ENCODE measurements at places on chromosomes 4 and X.

DNA sequence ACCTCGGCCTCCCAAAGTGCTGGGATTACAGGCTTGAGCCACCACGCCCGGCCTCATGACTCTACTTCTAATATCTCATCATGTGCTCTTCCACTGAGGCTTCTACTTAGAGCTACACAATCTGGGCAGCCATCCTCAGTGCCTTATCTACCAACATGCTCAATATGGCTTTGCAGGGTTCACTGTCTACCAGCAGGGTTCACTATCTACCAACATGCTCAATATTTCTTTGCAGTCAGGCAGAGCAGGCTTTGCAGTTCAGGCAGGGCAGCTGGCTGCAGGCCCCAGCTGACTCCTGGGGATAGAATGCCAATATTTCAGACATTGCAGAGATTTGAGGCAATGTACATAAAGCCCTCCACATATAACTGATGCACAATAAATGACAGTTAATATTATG lies 47.5 kb downstream of the PKD2 start:
- DNase-seq: no peak

GRCh38 chrX:13367950-13368349 lies 48.1 kb upstream of the ATXN3L start:
- DNase-seq: no peak

GRCh38 chr4:23981328-23981727 lies 91.5 kb upstream of the PPARGC1A start:
- DNase-seq: no peak

- no peak for DNase-seq
Measured at GRCh38 chrX:9257718-9258420, 207.0 kb upstream of the TBL1X start.

GRCh38 chrX:15496824-15497223 lies 3.7 kb upstream of the PIR start:
- DNase-seq: no peak

DNA sequence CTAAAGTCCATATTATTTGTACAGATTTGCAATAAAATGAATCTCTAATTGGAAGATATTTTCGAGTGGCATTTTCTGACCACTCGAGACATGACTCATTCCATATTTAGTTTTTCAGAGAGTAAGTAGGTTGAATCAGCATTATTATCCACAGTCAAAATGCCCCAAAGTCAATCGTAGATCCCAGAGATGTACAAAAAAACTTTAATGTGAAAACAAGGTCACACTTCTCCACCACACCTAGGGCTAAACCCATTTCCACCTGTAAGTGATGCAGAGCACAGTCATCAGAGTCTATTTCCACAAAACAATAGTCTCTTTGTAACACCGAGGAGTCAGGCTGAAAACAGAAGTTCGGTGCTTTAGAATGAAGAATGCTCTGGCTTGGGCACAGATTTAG lies 117.1 kb upstream of the TENM3 start:
- no peak for DNase-seq

DNA sequence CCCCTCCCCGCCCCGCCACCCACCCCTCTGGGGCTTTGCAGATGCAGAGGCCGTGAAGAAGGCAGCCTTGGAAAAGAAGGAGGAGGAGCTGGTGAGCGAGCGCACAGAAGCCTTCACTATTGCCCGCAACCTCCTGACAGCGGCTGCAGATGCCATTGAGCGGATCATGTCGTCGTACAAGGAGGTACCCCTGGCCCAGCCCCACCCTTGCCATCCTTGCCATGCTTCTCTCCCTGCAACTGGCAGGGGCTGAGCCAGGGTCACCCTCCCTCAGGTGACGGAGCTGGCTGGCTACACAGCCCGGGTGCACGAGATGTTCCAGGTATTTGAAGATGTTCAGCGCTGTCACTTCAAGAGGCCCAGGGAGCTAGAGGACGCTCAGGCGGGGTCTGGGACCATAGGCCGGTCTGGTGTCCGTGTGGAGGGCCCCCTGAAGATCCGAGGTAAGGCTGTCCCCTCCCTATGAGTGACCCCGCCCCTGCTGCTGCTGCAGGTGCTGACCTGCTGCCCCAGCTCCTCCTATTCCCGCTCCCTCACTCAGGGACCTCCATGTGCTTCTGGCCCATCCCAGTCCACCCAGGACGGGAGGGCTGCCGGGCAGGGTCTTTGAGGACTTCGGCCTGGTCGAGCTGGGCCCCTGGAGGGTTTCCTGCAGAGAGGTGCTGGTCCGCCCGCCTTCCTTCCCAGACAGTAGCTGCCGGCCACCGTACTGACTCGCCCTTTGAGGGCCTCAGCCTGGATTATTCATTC lies 11.6 kb downstream of the ABCD1 start:
- DNase-seq: no peak

- DNase-seq: no peak
Measured at GRCh38 chr4:187183826-187184225, 460.2 kb upstream of the FAT1 start.

GRCh38 chrX:23938690-23939089 lies 30.9 kb downstream of the CXorf58 start:
- DNase-seq: no peak

DNA sequence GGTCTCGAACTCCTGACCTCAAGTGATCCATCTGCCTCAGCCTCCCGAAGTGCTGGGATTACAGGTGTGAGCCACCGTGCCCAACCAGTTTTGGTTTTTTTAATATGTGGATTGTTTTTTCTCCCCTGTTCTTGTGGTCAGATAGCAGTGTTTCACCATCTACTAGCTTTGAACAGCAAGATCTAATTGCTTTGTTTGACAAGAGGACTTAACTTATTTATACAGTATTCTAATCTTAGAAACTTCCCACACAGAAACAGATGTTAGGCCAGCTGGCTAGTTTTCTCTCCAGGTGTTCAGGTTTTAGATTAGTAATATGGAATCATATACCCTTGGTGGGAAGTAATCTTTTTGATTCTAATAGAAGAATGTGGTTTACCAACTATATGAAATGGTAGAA lies 12.9 kb downstream of the ING2 start:
- no peak for DNase-seq

DNA sequence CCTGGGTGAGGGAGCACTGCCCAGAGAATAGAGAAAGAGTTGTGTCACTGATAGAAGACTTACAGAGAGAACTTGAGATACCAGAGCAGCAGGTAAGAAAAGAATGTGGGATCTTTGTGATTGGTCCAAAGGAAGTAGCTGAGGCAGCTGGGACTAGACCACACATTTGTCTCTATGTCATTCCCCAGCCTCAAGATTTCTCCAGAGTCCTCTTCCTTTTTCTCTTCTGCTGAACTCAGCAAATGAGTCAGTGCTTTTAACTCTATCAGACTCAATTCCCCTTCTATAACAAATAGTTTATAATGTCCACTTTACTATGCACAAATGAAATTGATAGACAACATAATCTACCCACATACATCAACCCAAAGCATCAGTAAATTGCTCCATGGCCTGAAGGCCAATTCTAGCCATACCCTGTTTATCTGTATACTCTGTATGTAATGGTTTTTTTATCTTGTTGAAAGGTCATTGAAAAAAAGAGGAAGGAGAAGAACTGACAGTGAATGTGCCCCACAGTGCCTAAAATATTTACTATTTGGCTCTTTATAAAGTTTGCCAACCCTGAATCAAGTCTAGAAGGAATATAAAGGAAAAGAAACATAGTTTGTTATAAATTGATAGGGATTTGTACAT lies 38.2 kb downstream of the ETDC start:
- no peak for DNase-seq

GRCh38 chrX:24231131-24231540 lies 81.6 kb downstream of the ZFX start:
- DNase-seq: no peak

- no peak for DNase-seq
Measured at GRCh38 chrX:53340852-53341645, 59.7 kb upstream of the IQSEC2 start.

GRCh38 chr4:80678413-80678812 lies 342.9 kb downstream of the CFAP299 start:
- no peak for DNase-seq

DNA sequence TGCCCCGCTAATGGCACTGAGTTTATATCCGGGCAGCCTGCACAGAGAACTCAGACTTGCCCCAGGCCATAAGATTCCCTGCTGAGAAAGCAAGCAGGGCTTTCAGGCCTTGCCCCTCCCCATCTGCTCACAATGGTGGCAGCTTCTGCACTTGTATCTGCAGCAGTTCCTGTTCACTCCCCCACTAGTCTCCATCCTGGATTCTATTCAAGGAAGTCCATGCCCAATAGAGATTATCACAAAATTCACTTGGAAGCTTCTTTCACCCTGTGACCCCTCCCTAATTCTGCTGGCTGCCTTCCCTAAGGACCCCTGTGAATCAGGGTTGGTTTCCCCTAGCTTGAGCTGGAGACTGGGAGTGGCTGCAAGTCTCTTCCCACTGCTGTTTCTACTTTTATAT lies 34.5 kb upstream of the UCP1 start:
- peak; percentile 35 for DNase-seq

DNA sequence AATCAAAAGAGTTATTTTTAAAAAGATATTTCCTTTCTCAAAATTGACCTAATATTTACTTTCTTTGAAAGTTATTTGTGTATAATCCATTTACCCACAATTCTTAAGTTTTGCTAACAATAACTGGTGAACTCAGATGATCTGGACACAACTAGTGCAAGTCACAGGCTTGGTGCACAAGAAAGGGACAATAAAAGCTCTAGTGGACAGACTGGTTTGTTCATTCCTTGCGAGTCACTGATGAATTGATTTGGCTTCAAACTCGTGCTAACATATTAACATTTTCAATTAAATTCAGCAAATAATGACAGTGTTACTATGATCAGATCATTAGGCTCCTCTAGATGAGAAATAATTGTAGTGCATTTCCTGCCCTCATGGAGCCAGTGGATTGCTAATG lies 169.2 kb downstream of the BMPR1B start:
- no peak for DNase-seq

GRCh38 chr4:108484187-108484586 lies 136.2 kb upstream of the RPL34 start:
- no peak for DNase-seq

DNA sequence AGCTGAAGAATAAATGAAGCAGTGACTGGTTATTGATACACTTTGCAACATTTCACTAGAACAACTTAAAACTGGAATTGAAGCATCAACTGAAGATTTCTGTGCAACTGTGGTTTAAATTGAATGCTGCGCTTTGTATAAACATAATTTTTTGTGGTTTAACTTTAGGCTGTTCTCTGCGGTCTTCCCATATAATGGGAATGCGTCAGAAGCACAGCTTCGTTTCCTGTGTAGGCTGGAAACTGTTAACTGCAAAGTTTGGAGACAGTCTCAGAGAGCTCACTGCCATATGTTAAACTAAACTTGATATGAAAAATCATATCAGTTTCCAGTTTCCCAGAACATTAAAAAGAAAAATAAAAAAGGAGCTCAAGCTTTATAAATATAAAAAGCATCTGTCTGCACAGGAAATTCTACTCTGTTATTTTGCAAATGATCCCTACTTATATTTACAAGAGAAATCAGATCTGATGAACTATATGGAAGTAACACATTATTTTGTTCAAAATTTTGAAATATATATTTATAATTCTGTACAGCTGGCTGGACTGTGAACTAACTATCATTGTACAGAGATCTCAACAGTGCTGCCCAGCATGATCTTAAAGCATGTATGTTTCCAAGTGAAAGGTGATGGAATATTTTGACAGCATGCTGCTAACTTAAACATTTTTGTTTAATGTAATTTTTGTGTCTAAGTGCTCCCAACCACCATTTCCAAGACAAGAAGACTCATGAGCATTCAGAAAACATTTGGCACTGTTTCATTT lies 139.9 kb downstream of the NDST3 start:
- no peak for DNase-seq

DNA sequence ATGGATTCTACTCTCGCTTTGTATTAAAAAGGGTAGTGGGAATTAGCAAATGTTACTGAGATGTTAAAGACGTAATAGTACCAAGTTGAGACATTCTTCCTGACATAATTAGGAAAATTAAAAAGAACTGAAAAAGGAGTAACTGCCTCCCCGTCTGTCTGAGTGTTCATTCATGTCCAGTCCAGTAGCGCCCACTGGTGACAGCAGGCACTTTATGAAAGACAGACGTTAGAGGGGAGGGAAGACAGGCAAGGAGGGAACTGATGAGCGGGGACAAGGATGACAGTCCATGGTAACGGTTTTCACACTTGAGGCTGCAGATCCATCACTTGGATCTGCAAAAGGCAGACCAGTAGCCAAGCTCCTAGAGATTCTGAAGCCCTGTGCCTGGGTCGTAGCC lies 326.7 kb downstream of the STK32B start:
- peak; percentile 1 for DNase-seq

GRCh38 chrX:147376601-147377422 lies 534.9 kb upstream of the FMR1 start:
- DNase-seq: no peak

DNA sequence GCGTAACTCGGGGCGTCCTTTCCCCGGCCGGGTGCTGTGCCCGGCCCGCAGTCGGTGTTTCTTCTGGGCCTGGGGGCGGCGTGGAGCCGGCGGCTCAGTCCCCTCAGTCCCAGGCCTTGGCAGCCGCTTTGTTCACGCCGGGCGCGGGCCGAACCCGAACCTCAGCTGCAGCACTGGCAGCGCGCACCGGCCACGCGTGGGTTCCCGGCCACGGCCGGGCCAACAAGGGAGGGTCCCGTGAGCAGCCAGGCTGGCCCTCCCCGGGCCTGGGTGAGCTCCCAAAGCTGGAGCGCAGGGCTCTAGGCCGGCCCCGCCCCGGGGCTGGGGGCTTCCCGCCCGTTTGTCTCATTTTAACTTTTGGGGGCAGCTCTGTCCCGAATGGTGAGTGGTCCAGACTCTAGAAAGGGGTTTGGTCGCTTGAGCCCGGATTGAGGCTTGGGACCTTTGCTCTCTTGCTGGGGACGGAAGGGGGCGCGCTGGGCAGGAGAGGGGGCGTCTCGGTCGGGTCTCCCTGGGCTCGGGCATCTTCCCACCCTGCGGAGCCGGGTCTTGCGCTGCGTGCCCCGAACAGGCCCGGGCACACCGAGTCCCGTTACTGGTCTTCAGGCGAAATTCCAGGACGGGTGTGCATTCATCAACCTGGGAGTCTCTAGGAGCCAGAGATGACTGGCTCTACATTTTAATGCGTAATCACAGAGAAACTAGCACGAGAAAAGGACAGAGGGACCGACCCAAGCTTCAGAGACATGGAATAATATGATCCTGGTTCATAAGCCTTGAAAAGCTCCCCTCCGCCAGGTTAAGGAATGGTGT lies 177.1 kb downstream of the CBR4 start:
- no peak for DNase-seq

GRCh38 chr4:73066928-73067327 lies 2.6 kb downstream of the COX18 start:
- DNase-seq: no peak

DNA sequence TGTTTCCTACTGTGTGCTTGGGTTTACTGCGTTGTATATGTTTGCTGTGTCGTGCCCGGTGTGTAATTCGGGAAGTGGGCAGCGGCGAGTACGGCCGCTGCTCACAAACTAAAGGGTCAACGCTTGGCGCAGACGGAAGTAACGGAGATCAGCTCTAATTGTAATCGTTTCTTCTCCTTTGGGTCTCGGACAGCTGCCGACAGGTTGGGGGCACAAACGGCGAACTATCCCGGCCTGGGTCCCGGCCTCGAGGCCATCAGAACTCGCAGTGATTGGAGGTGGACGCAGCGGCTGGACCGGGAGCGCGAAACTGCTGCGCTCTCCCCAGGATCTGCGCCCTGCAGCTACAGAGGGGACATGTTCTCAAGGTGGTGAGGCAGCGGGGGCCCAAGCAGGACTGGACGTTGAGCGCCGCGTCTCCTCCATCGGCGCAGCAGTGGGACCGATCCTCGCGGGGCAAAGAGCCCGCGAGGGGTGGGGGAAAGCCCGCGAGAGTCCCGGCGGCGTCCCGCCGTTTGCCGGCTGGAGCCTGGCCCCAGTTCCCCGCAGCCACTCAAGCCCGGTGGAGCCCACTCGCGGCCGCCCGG lies 516 bp upstream of the ZIC3 start:
- DNase-seq: no peak

- DNase-seq: peak; percentile 12
Measured at GRCh38 chr4:166324321-166324720, 451.3 kb downstream of the TLL1 start.
